CD4-positive, alpha-beta T cell treated with Interleukin-15 for 4 hours (primary cell): ENCODE measurements at places on chromosomes 13 and 19.

DNA sequence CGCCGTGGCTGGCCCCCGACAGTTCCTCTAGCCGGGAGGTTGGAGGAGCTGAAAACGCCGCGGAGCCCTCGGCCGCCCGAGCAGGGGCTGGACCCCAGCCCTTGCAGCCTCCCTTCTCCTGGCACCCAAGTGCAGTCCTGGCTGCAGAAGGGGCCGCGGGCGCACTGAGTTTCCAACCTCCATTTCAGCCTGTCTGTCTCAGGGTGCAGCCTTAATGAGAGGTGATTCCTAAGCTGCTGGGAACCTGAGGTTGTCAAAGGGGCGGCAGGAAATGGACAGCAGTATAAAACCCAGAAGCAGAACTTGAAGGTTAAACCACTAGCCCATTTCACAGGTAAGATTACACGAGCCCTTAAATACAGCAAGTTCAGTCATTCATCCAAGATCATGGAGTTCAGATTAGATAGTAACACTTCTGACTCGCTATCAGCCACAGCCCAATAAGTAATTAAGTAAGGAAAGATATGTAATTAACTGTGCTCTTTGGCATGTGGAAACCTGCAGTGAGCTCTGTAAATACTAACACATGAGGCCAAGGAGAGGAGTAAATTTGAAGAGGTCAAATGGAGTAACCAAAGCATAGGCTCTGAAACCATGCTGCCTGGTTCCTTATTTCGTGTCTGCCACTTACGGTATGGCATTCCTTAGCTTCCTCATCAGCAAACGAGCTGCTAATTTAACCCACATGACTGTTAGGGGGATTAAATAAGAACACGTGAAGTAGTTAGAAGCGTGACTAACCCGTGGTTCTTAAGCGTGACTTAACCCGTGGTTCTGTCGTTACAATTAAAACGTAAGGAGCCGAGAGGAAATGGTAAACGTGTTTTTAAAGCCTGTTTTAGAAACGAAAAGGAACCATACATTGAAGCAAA lies 686 bp downstream of the SETDB2 start:
- peak; percentile 67 for DNase-seq

DNA sequence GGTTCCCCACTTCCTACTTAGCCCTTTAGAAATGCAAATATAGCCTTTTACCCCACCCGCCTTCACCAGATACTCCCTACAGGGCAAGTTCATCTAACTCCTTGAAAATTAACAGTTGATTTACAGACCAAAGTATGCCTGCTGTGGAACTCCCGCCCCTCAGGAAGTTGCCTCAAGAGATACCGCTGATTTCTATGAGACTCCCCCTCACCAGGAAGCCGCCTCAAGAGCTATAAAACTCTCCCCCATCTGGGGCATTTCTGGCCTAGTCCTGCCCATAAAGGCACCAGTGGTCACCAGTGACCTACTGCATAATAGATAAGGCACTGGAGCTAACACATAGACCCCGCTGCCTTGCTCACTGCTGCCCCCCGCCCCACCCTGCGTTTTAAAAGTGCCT lies 201.7 kb upstream of the UBL3 start:
- DNase-seq = no peak

GRCh38 chr19:53079313-53079924 lies 23.8 kb downstream of the ZNF160 start:
- DNase-seq = no peak

DNA sequence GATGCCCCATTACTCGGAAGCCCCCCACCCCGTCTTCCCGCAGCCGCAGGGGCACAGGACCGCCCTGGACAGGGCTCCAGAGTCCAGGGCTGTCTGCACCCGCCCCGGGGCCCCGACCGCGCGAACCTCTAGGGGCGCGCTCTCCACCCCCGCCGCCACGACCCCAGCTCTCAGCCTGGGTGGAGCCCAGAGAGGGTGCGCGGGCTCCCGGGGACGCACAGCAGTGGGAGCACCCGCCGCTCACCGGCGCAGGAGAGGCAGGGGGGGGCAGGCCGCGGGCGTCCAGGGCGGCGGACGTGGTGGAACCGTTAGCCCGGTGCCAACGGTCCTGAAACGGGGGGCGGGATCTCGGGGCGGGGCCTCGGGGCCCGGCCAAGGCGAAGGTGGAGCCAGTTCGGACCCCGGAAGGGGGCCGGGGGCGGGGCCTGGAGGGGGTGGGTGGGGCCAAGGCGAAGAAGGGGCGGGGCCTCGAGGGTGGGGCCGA lies at the start of gene ATP8B3:
ATP8B3 (minus strand) TSS at position 335 of the 484 bp plus-strand sequence. CDS start 540 bp downstream, outside the sequence.
- DNase-seq = peak; percentile 80

DNA sequence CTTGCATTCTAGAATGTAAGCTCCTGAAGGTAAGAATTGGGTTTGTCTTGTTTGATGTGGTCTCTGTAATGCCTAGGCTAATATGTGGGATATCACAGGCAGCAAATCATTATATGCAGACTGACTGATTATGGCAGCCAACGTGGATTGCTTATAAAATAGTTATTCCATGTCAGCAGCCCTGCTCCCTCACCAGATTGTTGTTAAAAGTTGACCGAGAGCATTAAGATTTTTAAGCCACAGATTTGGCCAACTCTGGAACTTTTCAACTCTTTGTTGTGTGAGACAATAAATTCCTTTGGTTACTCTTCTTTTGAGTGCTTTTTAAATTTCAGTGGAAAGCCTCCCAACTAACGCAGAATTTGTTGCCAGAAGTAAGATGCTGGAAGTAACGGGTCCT lies 92.6 kb upstream of the FAM216B start:
- DNase-seq = no peak

- DNase-seq = peak; percentile 41
Measured at GRCh38 chr13:23921451-23921888, 24.2 kb upstream of the C1QTNF9B start.
